ENCODE measurements at places on chromosomes 1 and 21.
A peak's percentile ranks its signal among the peaks of the same experiment; 100 is the strongest.

GRCh38 chr1:13450204-13450603, 40.0 kb downstream of the PRAMEF20 start:
- no peak for DNase-seq

DNA sequence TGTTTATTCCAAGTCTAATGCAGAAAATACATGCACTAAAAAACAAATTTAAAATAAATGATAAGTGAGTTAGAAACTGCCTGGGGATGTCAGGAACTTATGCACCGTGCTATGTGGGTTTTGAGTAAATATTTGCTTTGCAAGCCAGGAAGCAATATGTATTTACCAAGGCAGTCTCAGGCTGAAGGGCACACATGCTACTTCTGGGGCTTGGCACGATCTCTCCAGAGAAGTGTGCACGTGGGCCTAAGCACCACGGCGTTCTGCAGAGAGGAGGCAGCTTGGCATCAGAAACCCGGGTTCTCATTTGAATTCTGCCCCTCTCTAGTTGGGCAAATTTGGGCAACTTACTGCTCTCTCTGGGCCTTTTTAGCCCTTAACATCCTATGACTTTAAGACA, 72.6 kb upstream of the ROR1 start:
- no peak for DNase-seq

- DNase-seq, result peak; percentile 48
Observed at GRCh38 chr1:42963378-42964043, 4.8 kb upstream of the SLC2A1 start.

DNA sequence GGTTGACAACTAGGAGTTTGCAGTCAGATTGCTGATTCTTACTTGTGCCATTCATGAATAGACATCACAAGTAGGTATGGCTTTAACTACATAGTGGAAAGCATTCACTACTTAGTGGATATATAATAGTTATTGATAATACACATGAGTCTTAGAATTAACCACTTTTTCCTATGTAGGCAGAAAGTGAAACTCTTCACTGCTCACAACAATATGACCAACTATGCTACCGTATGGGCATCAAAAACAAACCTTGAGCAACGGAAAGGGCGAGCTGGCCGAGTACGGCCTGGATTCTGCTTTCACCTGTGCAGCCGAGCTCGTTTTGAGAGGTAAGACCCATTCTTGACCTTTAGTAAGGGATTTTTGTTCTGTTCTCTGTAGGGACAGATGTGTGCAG, 38.7 kb downstream of the DHX9 start:
- no peak for DNase-seq

GRCh38 chr21:41501919-41502318, 6.0 kb downstream of the TMPRSS2 start:
- no peak for DNase-seq

DNA sequence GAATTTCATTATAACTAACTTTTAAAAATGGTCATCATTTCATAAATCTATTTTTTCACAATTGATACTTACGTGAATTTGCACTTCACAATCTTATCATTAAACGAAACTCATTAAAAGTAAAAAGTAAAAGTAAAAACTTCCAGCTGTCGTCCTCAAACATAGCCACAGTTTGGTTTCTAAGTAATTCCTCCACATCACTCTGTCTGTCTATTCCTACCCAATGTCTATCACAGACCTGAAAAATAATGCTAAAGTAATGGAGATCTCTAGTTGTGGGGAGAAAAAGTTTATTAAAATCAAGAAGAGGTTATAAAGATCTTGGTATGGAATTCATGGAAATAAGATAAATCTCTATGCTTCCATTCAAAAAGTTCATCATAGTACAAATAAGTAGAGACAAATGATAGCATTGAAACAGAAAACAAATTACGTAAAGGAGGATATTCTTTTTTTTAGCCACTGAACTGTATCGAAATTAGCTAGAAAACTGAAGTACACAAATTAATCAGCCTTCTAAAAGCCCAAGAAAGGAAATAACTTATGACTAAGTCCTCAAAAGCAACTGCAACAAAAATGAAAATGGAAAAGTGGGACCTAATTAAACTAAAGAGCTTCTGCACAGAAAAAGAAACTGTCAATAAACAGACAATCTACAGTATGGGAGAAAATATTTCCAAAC, 148.6 kb downstream of the TIAM1 start:
- DNase-seq, result no peak

Data from renal pelvis (tissue), 12 donors.